Hematopoietic multipotent progenitor cell (in vitro differentiated cells): ENCODE measurements at places on chromosomes 13 and 19.

DNA sequence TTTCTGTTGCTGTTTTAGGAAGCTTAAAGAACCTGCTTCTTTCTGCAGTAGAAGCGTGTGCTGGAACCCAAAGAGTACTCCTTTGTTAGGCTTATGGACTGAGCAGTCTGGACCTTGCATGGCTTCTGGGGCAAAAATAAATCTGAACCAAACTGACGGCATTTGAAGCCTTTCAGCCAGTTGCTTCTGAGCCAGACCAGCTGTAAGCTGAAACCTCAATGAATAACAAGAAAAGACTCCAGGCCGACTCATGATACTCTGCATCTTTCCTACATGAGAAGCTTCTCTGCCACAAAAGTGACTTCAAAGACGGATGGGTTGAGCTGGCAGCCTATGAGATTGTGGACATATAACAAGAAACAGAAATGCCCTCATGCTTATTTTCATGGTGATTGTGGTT lies 103.1 kb downstream of the TNFRSF19 start:
- no peak for DNase-seq

DNA sequence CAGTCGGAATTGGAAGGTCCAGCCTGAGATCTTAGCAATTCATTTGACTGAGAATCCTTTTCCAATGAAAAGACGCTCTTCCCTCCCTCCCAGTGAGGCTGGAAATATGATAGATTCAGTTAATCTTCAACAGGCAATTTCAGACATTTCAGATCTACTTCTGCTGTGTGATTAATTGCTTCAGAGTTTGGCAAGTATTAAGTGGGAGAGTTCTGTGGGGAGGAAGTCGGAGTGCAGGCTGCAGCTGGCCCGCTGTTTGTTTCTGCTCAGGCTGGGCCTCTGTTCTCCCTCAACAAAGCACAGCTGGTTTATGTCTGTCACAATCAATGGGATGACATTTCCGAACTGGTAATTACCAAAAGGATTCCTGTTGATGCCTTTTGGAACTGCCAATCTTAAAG lies 178.2 kb downstream of the NDFIP2 start:
- DNase-seq, result no peak

- DNase-seq, result no peak
Observed at GRCh38 chr13:59691501-59692066, 472.1 kb downstream of the DIAPH3 start.

- no peak for DNase-seq
Observed at GRCh38 chr13:23752111-23753001, 136.8 kb downstream of the MIPEP start.

DNA sequence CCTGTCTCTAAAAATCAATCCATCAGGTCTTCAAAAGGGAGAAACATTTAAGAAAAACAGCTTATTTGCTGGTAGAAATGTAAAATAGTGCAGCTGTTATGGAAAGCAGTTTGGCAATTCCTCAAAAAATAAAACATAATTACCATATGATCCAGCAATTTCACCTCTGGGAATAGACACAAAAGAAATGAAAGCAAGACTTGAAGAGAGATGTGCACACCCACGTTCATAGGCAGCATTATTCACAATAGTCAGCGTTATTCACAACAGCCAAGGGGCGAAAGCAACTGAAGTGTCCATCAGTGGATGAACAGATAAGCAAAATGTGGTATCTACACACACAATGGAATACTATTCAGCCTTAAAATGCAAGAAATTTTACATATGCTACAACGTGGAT lies 45.1 kb upstream of the DOCK9 start:
- no peak for DNase-seq

DNA sequence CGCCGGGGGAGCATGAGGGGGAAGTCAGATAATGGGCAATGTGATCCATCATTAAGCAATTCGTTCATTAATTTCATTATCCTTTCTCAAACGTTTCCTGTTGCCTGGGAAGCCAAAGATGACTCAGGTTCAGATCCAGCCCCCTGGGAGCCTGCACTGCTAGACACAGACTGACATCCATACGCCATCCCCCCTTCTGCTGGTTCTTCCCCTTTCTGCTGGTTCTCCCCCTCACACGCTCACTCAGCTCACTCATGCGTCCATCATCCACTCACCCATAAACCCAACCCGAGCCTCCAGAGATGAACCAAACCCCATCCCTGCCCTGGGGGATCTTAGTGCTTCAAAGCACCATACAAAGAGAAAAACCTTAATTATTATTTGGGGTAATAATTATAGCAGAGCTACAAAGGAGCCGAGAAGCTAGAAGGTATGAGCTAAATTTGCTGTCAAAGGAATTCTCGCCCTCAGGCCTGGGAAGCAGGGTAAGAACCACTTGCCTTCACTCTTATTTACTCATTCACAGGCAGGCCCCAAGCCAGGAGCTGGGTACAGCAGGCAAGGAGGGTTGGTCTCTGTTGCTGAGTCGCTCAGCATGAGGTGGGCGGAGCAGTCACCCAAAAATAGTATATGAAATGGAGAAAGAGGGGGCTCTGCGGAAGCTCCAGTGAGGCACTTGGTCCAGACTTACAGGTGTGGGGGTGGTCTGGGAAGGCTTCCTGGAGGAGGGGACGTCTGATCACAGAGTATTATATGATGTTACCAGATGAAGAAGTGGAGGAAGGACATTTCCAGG lies 7.0 kb upstream of the ZNF444 start:
- no peak for DNase-seq

- DNase-seq, result no peak
Observed at GRCh38 chr13:68834375-68834774, 1273.3 kb upstream of the ATXN8OS start.

GRCh38 chr13:74444864-74445479 lies 310.8 kb upstream of the KLF12 start:
- DNase-seq, result no peak

GRCh38 chr19:38315657-38316476 lies at the start of gene YIF1B:
TSS of gene YIF1B (minus strand) at chr19:38315947. CDS start at chr19:38315917, 30 bp downstream.
- peak; percentile 87 for DNase-seq

DNA sequence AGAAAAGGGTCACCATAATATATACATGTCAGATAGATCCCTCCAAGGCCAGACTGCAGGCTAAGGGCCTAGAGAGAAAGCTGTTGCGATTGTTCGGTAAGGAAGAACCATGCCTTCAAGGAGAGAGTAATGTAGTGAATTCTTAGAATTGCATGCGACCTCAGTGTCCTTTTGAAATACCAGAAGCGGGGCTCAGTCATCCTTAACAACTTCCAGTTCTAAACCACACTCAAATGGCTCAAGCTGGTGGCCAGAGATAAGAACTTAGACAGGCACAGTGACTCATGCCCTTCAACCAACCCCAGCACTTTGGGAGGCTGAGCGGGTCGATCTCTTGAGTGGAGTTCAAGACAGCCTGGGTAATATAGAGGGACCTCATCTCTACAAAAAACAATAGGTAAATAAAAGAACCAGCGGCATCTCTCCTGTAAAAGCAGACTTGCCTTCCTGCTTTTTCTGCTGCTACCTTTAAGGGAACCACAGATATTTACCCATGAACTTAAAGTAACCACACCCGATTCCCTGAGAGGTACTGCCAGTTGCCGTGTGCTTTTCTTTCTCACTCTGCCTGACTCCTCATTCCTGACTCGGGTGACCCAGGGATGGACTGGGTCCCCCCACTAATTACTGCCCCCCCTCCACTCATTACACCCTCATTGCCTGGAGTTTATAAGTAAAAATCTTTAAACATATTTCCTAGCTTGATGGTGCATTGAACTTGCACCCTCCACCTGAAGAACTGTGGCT lies 15.4 kb upstream of the SIGLEC6 start:
- DNase-seq, result peak; percentile 96

DNA sequence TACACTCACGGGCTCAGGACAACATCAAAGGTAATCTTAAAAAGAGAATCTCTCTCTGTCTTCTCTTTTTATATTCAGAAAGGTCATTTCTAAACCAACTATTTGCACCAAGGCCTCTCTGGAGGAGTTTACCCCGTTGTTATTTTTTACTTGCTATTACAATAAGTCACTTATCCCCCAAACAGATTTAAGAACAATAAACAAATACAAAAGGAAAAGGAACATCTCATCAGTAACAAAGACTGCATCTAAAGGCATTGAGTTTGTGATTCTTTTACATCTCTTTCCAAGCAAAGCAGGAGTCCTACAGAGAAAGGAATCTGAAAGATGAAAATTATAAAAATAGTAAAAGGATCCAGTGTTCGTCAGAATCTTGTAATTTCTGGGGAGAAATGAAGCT lies 75.4 kb downstream of the GGACT start:
- no peak for DNase-seq

GRCh38 chr19:5130371-5131030 lies 161.6 kb downstream of the KDM4B start:
- peak; percentile 53 for DNase-seq

DNA sequence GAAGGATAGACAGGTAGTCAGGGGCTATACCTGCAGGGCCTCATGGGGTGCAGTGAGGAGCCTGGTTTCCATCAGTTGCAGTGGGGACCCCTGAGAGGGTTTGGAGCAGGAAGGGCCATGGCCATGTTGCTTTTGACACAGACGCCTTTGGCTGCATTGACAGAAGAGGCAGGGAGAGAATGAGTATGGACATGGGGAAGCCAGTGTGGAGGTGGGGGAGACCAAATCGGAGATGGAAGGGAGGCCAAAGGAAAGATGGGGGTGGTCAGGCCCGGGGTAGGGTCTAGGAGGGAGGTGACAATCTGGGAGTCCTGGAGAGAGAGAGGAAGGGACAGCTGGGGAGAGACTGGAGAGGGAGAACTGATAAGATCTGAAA lies 1.3 kb downstream of the HSD11B1L start:
- no peak for DNase-seq

- DNase-seq, result no peak
Observed at GRCh38 chr19:21786936-21787335, 19.6 kb upstream of the ZNF100 start.

DNA sequence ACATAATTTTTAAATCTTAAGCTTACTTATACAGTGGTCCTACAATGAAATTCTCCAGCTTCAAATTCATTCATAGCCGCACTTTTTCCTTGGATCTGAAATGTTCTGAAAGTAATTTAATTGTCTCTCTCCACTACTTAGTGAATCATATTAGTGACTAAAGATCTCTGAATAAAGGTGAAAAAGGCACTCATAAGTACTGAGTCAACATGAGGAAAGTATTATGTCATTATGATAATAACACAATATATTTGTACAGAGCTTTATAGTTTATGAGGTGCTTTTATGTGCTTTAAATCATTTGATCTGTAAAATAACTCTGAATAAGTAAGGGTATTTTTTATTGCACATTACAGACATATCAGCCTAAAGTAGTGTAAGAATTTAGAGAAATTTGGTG lies 628.2 kb upstream of the SLITRK5 start:
- DNase-seq, result no peak

- DNase-seq, result peak; percentile 90
Observed at GRCh38 chr13:50801087-50801931, 42.2 kb downstream of the DLEU7 start.
